Stimulated activated CD8-positive, alpha-beta memory T cell treated with anti-CD3 and anti-CD28 coated beads, Interleukin-7, amount 100 ng/mL, for 1 hour (primary cell): ENCODE measurements at places on chromosomes 4 and X.

DNA sequence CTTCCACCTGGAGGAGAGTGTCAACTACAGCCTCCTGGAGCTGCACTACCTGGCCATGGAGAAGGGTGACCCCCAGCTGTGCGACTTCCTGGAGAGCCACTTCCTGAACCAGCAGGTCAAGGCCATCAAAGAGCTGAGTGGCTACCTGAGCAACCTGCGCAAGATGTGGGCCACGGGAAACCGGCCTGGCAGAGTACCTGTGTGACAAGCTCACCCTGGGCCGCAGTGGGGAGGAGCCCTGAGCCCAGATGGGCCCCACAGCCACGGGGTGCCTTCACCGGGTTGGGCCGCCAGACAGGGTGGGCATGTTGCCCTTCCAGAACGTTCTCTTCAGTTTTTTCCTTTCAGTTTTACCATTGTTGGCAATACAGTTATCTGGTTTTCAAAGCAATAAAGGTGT is 15.2 kb upstream of the FAM47A start:
- no peak for DNase-seq

GRCh38 chr4:29636961-29637360 is 1083.2 kb upstream of the PCDH7 start:
- no peak for DNase-seq

- no peak for DNase-seq
These were observed 43.6 kb downstream of the RAPGEF2 start for GRCh38 chr4:159146488-159146887.

- no peak for DNase-seq
These were observed 14.3 kb downstream of the PIGG start for GRCh38 chr4:513327-513726.

GRCh38 chr4:79852305-79852730 is 220.7 kb downstream of the ANTXR2 start:
- no peak for DNase-seq

DNA sequence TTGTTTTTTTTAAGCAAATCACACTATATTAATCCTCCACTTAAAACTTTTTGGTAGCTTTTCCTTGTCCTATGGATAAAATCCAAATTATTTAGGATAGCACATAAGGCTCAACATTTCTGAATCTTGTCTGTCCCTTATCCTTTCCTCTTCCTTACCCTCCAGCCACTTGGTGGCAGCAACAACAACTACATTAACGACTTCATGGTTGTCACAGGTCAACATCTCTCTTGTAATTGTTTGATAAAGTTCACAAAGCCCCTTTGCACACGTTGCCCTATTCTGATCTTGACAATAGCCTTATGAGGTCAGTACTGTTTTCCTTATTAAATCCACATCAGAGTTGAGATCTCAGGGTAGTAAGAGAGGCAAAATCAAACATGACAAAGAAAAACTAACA is 269.0 kb upstream of the PABPC4L start:
- no peak for DNase-seq

- DNase-seq = no peak
These were observed 69.3 kb downstream of the BMP2K start for GRCh38 chr4:78845472-78845871.

DNA sequence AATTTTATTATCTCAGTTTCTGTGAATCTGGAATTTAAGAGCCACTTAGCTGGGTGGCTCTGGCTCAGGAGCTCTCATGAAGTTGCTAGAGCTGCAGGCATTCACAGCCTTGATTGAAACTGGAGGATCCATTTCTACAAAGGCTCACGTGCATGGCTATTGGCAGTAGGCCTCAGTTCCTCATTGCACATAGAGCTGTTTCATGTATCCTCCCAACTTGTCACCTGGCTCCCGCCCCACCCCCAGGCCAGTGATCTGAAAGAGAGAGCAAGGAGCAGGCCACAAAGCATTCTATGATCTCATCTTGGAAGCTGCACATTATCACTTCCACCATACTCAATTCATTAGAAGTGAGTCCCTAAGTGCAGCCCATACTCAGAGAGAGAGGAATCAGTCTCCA is 18.5 kb upstream of the AP1AR start:
- DNase-seq = no peak

GRCh38 chr4:99612281-99612680 is 37.7 kb downstream of the MTTP start:
- no peak for DNase-seq

DNA sequence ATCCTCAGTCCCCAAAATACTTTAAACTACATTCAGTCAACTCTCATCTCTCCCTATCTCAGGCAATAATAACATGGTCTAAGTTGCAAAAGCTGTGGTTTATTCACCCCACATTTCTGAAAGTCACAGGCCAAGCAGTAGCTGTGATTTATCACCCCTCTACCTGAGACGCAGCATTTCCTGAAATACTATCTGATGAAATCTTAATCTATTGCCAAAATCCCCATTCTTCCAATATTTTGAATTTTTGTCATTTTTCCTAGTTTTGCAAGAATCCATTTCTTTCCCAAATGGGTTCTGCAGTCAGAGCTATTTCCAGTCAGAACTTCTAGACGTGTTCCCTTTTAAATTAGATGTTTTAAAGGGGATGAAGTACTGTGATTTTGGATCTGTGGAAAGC is 148.3 kb downstream of the BANK1 start:
- DNase-seq = no peak

DNA sequence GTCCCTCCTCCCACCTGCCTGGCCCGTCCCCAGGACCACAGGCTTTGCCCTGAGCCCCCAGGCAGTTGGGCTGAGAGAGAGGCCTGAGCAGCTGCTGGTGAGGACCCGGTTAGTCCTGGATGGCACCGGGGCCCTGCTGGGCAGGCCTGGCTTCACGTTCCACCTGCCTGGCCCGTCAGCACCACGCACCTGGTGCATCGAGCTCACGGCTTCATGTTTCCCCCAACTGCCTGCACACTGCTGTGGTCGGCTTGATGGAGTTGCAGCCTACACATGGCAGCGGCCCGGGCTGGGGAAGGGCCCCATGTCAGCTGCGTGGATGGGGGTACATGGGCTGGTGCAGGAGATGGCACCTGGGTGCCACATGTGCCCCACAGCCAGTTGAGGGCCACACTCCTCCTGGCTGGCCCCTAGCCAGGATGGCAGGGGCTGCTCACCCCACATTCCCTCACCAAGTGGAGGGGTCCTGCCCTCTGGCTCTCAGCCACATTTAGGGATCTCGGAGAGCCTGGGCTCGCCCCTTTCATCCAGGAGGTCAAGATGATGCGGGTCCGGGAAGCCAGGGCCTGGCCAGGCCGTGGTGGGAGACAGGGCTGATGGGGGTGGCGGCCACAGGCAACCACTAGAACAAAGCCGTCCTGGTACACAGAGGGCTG is 28.5 kb downstream of the NKX1-1 start:
- DNase-seq = no peak

DNA sequence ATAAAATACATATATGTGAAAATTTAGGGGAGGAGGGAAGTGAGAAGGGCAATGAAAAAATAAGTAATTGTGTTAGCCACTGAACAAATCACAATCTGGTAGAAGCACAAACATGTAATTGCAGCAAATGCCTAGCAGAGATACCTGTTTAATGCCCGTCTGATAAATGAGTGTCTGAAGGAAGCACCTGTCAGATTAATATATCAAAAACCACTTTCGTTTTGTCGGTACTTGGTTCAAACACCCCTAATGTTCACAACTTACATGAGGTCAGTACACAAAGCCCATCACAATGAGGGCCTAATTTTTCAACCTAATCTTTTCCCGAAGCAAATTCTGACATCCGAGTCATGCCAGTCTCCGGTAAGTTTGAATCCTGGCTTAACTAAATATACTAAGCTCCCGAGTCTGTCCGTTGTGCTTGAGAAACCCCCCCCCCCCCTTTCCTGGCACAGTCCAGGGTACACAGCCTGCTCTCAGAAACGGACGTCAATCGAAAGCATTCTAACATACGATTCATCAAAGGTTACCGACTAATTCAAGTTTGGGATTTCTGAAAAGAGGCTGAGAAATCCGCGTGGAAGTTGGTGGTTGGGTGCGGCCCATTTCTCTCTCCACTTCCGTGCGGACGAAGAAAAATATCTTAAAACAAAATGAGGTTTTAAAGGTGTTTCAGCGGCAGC is 758 bp downstream of the SDAD1 start:
- DNase-seq = no peak

DNA sequence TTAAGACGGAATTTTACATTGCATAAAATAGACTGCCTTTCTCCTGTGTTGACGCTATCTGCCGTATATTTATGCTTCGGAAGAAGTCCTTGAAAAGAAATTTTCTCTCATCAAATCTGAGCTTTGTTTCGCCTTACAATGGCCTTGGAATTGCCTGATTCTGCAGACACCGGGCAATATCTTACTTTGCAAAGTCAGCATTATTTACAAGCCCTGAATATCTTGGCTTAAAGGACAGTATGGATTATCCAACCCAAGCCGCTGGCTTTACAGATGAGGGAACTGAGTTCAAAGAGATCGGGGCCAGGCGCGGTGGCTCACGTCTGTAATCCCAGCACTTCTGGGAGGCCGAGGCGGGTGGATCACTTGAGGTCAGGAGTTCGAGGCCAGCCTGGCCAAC is 1.1 kb upstream of the MANBA start:
- DNase-seq = no peak

- no peak for DNase-seq
These were observed 4.6 kb upstream of the MAD2L1 start for GRCh38 chr4:120071192-120071795.

DNA sequence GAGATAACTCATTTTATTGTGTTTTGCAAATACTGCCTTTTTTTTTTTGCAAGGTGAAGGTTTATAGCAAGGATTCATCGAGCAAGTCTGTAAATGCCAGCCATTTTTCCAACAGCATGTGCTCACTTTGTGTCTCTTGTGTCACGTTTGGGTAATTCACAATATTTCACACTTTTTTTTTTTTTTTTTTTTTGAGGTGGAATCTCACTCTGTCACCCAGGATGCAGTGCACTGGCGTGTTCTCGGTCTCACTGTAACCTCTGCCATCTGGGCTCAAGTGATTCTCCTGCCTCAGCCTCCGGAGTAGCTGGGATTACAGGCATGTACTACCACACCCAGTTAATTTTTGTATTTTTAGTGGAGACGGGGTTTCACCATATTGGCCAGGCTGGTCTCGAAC is 1.9 kb downstream of the RNF4 start:
- DNase-seq = no peak

- DNase-seq = no peak
These were observed 10.7 kb upstream of the WDR17 start for GRCh38 chr4:176054942-176055341.
